ENCODE measurements at places on chromosomes 11 and 22.

- no peak for DNase-seq
These were observed 12.5 kb downstream of the CBX7 start for GRCh38 chr22:39139933-39140332.

GRCh38 chr11:111978028-111978771 lies 41.1 kb downstream of the DIXDC1 start:
- DNase-seq = no peak

DNA sequence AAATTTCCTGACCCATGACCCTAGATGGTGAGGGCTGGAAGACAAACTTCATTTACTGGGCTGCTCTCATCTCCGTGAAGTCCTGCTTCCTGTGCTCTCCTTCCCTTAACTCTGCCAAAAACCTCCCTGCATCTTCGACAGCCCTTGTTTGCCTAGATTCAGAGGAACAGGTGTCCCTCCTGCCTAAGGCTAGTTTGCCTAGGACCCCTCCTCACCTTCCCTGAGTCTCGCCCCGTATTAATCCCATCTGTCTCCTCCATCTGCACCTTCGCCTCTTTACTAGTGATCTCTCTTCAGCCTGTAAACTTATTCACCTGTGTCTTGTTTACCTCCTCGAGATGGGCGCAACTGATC lies 33.1 kb downstream of the EIF3F start:
- no peak for DNase-seq

DNA sequence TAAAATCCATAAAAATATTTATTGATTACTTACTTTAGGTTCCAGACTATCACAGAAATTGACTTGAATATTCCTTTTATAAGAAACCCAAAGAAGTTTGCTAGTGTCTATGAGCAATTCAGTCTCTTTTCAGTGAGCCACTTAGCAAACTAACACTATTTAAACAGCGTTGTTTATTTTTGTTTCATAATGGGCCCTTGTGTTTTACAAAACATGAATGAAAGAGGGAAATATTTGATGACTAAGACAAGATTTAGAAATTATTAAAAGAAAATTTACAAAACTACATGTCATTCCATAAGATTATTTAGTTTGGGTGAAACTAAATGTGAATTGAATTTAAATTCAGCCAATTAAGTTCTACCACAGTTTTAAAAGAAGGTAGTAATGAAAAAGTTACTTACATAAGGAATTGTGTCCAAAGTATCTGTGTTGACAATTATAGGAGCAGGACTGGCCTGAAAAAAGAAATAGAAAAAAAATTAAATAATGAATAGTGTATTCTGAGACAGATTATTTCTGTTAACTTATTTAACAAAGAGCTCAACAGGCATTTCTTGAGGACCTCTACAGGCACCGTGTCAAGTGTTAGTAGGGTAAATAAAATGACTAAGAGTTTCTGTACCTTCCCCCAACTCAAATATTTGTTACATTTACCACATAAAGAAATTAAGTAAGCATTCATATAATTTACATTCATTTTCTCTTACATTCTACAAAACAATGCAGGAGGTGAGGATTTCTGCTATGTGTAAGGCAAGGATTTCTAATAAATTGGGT lies 964.9 kb upstream of the CCDC90B start:
- no peak for DNase-seq

- no peak for DNase-seq
These were observed 53.9 kb upstream of the SHISAL1 start for GRCh38 chr22:44366372-44367300.

GRCh38 chr11:11786234-11786633 lies 55.5 kb upstream of the USP47 start:
- no peak for DNase-seq

DNA sequence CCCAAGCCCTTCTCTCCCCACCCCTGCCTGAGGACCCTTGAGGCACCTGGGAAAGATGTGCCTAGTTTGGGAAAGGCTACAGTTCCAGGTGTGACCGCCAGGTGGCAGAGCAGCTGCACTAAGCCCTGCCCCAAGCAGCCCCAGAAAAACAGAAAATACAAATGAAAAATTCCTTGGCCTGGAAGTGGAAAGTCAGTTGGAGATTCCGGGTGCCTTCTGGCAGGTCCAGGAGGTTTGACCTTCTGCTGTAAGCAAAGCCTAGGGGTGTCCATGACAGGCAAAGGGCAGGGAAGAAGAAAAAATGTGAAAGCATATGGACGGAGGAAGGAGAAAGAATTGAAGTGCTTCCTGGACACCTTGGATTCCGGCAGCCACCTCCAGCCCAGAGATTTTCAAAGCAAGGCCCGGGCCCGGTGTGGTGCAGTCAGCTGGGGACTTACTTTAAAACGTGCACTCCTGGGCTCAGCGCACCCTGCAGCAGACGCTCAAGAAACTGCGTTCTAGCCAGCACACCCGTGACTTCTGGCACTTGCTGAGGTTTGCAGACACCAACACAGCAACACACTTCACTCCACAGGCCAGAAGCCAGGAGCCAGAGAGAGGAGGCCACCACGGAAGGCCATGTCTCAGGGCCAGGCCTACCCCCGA lies 37.3 kb upstream of the SLC22A12 start:
- peak; percentile 57 for DNase-seq

DNA sequence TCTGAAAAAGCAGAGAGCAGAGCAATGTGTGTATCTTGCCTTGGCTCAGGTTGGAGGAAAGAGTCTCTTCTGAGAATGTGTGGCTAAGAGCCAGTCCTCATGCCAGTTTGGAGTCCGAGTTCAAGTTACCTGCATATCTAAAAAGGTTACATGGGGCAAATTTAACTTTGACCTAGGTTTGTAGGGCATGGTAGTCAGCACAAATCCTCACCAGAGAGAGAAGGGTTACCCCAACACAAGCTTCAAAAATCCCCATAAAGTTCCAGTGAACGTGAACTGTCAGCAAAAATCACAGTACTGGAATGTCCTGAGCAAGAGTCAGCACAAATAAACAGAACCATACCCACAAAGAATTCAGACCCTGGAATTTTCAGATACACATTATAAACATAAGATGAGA lies 13.8 kb downstream of the SDHD start:
- DNase-seq = no peak

DNA sequence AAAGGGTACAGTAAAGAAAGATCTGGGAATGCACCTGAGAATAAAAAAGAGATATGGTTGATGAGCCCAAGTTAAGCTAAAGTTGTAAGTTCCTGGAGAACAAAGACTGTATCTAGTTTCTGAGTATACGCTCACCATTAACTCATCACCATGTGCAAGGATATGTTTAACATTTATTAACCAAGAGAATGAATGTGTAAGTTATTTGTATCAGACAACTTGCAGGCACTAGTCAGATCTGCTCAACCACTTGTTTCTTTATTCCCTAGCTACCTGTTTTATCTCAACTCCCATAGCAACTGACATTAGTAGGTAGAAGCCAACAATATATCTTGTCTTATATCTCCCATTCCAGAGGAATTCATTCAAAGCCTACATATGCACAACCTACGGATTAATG lies 74.9 kb upstream of the KCNA4 start:
- no peak for DNase-seq

- DNase-seq = no peak
These were observed 5.5 kb upstream of the TCF20 start for GRCh38 chr22:42275970-42276369.

GRCh38 chr11:102071497-102072472 lies 24.5 kb downstream of the CFAP300 start:
- no peak for DNase-seq

DNA sequence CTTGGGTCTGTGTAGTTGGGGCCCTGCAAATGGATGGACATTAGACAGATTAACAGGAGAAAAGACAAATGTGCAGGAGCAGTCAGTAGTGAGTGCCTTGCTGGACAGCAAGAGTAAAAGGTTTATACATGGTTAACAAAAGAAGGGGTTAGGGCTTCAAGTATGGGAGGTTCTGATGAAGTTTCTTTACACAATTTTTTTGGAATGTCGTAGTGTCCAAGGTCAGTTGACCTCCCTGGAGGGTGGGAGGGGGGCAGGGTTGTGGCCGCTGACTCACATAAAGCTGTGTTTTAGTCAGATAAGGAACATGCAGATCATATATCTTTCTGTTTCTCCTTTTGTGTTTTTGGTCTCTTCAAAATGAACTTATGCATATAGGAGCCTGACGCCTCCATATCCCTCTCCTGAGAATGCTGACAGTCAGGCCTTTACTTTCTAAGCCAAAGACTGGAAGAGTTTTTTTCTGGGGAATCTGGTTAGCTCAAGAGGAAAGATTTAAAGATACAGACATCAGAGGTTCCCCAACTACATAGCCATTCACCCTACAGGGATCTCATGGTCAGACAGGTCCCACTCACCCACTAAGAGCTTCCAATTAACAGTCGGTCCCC lies 134.3 kb downstream of the NECTIN1 start:
- no peak for DNase-seq

GRCh38 chr11:126115816-126116331 lies 53.2 kb upstream of the CDON start:
- DNase-seq = no peak

DNA sequence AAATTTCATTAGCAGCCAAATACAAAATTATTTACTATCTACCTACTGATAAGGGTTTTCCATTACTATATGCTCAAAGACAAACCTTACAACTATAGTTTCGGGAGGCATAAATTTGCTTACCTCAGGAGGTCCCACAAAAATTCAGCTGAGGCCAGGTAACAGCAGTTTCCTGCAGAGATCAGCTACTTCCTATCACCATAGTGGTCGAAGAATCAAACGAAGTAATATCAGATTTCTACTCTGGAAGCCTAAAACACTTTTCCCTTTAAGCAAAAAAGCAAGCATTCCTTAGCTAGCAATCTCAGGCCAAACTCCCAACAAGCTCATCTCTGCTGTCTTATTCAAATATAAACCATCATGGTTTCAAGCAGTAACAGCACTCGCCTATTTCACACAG lies 3.1 kb downstream of the NAP1L4 start:
- DNase-seq = peak; percentile 12

GRCh38 chr11:122343210-122343609 lies 227.2 kb upstream of the BLID start:
- no peak for DNase-seq

- peak; percentile 50 for DNase-seq
These were observed 1.6 kb upstream of the PLAAT4 start for GRCh38 chr11:63534895-63535461.

- no peak for DNase-seq
These were observed 5.5 kb upstream of the SLCO2B1 start for GRCh38 chr11:75145196-75145971.

- DNase-seq = no peak
These were observed 33.1 kb upstream of the IPO7 start for GRCh38 chr11:9351321-9351881.

DNA sequence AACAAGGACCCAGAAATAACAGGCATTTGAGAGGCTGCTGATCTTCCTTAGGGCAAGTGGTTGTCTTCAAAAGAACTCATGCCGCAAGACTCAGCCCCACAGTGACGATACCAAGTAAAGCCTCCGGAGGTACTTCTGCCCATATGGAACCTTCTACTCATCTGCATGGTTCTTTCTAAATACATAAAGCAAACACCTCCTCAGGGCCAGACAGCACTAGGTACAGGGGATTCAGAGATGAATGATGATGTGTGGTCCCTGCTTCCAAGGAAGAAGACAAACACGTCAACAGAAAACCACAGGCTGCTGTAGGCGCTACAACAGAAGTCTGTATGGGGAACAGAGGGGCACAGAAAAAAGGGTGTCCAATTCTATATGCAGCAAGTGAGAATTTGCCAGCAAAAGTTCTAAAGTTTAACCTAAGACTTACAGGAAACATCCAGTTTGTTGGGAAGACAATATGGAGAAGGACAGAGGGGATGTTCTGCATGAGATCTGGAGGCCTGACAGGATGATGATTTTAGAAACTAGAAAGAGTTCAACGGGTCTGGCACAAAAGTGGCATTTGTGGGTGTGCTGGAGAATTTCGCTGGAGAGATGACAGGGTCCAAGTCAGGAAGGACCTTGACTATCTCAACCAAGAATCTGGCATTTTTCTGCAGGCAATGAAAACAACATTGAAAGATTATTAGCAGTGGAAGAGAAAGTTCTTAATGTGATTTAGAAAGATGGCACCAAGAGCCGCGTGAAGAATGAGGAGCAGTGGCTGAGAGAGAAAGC lies 23.7 kb downstream of the JAML start:
- peak; percentile 33 for DNase-seq

GRCh38 chr11:105245781-105246315 lies 106.3 kb upstream of the CARD18 start:
- no peak for DNase-seq

- DNase-seq = no peak
These were observed 30.9 kb upstream of the CSNK1E start for GRCh38 chr22:38347944-38348750.

- DNase-seq = no peak
These were observed 389.4 kb upstream of the CADM1 start for GRCh38 chr11:115893461-115894099.

- DNase-seq = peak; percentile 86
These were observed 26.9 kb downstream of the PICALM start for GRCh38 chr11:86041975-86042378.

DNA sequence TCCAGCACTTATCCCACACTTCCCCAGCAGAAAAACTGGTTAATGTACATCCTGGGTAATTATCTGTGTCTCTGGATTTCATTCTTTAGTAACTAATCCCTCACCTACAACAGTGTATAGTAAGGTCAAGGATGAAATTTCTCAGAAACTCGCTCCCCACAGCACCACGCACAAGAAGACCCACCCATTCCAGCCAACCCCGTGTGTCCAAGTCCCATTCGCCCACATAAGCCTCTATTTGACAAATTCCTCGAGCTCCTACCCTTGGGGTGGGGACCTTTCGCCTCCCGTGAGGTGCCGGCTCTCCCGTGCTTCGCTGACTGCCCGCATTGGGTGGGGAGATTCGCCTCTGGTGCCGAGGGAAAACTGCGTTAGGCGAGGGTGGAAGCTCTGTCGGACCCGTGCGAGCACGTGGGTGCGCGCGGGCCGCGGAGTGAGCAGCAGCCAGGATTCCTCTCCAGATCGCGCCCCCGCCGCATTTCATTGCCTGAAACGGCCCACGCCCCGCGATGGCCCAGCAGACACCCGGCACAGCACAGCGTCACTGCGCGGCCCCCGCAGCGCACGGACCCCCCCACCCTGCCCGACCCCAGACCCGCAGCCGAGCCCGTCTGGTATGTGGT lies 866 bp downstream of the EXPH5 start:
- peak; percentile 29 for DNase-seq

- no peak for DNase-seq
These were observed 62.4 kb downstream of the BRD1 start for GRCh38 chr22:49765091-49765771.

Measured in CD4-positive, alpha-beta T cell treated with Interleukin-10 for 1 hour (primary cell).